ENCODE measurements at places on chromosomes 13 and 19.

DNA sequence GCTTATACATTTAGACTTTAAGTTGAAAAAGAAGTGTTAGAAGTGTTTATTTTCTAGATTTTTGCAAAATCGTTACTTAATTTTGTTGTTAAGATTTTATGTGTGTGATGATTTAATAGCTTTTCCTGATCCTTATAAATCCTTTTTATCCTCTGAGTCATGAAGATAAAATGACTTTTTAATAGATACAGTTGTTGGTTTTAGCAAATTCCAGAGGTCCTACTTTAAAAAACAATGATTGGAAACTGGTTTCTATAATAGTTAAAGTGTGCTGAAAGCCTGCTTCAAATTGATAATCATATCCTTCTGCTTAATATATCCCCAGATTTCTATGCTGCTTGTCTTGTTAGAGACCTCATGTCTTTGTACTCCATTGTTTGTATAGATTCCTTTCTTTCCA lies 39.0 kb downstream of the RNASEH2B start:
- DNase-seq = no peak

- DNase-seq = no peak
Observed at GRCh38 chr19:46674416-46675178, 13.6 kb upstream of the DACT3 start.

GRCh38 chr13:97843189-97843588 lies 110.3 kb upstream of the IPO5 start:
- no peak for DNase-seq

- DNase-seq = no peak
Observed at GRCh38 chr13:36412736-36413135, 19.6 kb upstream of the CCNA1 start.

DNA sequence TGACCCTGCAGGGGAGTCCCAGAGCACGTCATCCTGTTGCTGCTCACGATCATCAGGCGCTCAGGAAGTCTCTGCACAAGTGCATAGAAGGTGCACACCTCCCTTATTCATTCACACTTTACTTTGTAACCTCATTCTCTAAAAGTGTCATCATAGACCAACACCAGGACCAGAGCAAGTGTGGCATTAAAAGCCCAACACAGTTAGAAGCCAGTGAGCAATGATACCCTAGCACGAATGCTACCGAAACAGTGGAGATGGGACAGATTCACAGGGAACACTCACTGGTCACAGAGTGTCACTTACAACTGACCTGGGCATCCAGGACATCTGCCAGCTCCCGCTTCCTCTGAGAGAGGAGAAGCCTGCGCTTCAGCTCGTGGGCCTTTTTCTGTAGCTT lies 17.0 kb downstream of the HAUS8 start:
- no peak for DNase-seq

DNA sequence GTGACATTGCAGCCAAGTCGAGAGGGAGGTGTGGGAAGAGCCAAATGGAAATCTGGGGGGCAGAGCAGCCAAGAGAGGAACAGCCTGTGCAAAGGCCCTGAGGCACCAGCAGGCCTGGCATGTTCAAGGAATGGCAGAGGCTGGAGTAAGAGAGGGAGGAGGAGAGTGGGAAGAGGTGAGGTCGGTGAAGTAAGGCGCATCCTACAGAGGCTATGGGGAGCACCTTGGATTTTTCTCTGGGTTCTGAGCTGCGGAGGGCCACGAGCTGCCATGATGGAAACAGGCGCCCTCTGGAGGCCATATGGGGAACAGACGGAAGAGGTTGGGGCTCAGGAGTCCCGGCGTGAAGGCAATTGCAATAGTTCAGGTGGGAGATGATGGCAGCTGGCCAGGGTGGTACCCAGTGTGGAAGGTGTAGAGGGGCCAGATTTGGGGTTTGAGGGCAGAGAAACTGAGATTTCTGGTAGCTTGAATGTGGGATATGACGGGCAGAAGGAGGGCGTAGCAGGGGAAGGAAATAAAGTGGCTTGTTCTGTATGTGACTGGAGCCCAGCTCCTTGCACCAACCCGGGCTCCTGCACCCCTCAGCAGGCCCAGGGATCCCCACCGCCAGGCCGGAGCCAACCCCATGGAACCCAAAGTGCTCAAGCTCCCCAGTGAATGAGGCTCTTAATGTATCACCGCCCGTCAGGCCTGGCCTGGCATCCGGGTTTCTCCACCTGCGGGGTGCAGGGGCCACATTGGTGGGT lies 20.5 kb upstream of the STRN4 start:
- DNase-seq = no peak

DNA sequence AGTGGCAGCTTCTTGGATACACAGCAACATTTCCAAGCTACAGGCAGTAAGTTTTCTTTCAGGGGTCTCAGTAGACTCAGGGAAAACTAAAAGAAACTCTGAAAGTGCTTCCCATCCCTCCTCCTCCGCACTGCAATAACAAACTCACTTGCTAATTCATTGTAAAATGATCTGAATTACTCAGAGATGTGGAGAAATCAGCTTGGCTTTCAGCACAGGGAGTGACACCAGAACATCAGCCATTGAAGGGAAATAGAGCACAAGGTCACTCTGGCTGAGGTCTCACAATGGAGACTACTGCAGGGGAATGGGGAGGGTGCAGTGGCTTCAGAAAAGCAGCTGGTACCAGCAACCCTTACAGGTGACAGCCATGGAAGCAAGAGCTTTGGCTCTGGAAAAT lies 137.3 kb upstream of the SERP2 start:
- no peak for DNase-seq

DNA sequence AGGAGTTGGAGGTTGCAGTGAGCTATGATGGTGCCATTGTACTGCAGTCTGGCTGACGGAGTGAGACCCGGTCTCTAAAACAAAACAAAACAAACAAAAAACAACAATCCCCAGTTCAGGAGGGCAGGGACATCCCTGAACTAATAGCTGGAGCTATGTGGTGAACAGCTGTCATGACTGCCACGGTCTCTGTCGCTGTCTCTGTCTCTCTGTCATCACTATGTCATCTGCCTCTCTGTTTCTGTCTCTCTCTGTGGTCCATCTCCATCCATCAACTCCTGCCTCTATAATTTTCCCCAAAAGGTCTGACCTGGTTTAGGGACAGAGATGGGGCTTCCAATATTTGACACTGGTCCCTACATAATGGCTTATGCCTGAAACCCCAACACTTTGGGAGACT lies 7.4 kb downstream of the ITPKC start:
- no peak for DNase-seq

GRCh38 chr13:93108111-93108601 lies 118.5 kb upstream of the GPC6 start:
- DNase-seq = no peak
